ENCODE measurements at places on chromosomes 3 and 15. TPM values are rescaled to one million over a fixed set of nuclear protein-coding genes. Genes with fewer than 3 reads are reported as not detected.

- DNase-seq = no peak
These were observed 515 bp downstream of the EPHA6 start for GRCh38 chr3:96814651-96815567.

GRCh38 chr3:191105418-191105817, 93.6 kb upstream of the OSTN start:
- DNase-seq = no peak

MYO5C gene
- 1.2 TPM for polyA plus RNA-seq

GRCh38 chr3:197017003-197017402, 12.6 kb downstream of the MELTF start:
- no peak for DNase-seq

SOX2 gene
- polyA plus RNA-seq = not detected

ADAMTSL3 gene
- polyA plus RNA-seq = 0.02 TPM

GRCh38 chr3:123899300-123899865, 15.3 kb upstream of the MYLK start:
- peak; percentile 28 for DNase-seq

DNA sequence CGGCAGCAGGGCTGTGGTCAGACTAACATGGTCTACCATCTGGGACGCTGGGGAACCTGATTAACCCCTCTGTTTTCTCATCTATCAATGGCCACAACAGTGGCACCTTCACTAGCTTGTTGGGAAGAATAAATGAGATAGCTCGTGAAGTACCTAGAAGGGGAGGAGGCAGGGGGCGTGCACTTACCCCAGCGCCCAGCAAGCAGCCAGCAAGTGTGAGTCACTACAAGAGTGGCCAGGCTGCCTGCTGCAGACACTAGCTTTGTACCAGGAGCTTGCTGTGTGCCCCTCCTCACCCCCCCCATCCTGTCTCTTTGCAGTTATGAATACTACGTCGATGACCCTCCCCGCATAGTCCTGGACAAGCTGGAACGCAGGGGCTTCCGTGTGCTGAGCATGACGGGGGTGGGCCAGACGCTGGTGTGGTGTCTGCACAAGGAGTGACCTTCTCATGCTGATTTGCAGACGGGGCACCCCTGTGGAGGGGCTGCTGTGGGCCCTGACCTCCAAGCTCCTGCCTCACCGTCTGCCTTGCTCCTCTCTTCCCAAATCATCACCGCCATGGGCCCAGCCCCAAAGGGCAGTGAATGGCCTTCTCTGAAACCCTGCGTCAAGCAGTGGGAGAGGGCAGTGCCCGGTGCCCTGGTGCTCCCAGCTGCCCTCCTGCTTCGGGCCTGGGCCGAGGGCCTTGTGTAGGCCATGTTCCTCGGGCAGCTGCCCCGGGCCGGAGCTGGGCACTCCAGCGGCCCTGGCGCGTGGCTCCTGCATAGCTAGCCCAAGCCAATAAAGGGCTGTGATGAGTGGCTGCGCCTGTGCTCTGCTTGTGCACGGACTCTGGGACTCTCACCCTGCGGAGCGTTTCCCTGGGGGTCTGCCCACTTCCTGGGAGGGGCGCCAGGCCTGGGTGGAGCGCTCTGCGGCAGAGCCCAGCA, 2.6 kb upstream of the C15orf62 start:
- DNase-seq = no peak

- DNase-seq = peak; percentile 84
These were observed 16.9 kb downstream of the POPDC2 start for GRCh38 chr3:119643528-119643927.

- no peak for DNase-seq
These were observed 68.0 kb upstream of the WNT7A start for GRCh38 chr3:13947912-13948311.

VPS13C gene
- polyA plus RNA-seq = 6.2 TPM

DNA sequence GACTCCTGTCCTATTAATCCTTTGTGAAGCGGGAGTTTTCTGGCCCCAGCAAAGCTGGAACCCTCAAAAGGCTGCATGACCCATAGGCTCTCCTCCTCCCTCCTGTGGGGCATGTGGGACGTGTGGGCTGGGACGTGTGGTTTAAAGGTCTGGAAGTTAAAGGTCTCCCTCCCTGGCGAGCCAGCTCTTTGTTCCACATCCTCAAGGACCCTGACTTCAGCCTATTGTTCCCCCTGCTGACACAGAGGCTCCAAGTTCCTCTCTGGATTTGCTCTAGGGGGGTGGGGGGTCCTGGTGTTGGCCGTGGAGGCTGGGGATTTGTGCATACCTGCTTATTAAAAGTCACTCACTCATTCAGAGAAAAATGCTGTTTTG, 44.2 kb downstream of the SMAD6 start:
- DNase-seq = no peak

SPESP1 gene
- polyA plus RNA-seq = 12.8 TPM

- DNase-seq = no peak
These were observed 173.8 kb downstream of the ADAMTS17 start for GRCh38 chr15:100167884-100168375.

ATP1B3 gene
- 245 TPM for polyA plus RNA-seq

DNA sequence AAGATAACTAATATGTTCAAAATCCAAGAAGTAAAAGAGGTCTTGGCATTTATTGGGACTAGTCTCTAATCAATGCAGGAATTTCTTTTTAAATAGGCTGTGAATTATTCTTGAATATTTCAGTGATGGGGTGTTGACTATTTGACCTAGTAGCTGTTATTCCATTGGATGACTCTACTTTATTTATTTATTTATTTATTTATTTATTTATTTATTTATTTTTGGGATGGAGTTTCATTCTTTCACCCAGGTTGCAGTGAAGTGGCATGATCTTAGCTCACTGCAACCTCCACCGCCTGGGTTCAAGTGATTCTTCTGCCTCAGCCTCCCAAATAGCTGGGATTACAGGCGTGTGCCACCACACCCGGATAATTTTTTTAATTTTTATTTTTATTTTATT, 1227.8 kb downstream of the ZPLD1 start:
- DNase-seq = no peak

ARID3B gene
- 4.2 TPM for polyA plus RNA-seq

FANCD2OS gene
- not detected for polyA plus RNA-seq

DNA sequence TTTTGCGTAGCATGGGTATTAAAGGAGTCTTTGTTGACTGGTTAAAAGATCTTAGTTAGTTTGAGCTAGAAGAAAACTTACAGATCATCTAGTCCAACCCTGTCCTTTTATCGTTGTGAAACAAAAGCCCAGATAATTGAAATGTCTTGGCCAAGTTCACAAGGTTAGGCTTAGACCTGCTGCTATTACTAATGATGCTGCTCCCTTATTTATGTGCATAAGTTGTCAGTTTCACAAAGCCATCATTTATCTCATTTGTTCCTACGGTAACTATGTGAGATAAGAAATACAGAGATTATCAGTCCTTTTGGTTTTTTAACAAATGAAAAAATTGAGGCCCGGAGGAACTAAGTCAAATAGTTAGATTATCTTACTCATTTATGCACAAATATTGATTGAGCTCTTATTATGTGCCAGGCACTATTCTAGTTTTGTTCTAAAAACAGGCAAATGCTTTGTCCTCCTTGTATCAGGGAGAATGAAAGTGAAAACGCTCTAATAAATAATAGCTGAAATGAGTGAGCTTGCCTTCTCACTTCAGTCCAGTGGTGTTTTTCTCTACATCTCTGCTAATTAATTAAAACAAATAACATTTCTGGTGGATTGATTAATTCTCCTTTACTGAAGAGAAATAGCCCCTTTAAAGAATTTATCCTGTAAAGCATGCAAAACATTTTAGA, 49.1 kb upstream of the TPRG1 start:
- DNase-seq = no peak

GRCh38 chr3:152539191-152539764, 270.5 kb downstream of the MBNL1 start:
- no peak for DNase-seq

RETNLB gene
- not detected for polyA plus RNA-seq

- peak; percentile 67 for DNase-seq
These were observed 377.1 kb upstream of the TBL1XR1 start for GRCh38 chr3:177574222-177574856.

GRCh38 chr3:11778248-11778647, 68.4 kb downstream of the TAMM41 start:
- no peak for DNase-seq

- DNase-seq = no peak
These were observed 573.8 kb upstream of the NAALADL2 start for GRCh38 chr3:174285242-174285864.

GRCh38 chr3:129399895-129400357, 28.5 kb downstream of the EFCAB12 start:
- DNase-seq = peak; percentile 63

GOLGA6D gene
- polyA plus RNA-seq = not detected

GOLGA8T gene
- polyA plus RNA-seq = not detected

DNA sequence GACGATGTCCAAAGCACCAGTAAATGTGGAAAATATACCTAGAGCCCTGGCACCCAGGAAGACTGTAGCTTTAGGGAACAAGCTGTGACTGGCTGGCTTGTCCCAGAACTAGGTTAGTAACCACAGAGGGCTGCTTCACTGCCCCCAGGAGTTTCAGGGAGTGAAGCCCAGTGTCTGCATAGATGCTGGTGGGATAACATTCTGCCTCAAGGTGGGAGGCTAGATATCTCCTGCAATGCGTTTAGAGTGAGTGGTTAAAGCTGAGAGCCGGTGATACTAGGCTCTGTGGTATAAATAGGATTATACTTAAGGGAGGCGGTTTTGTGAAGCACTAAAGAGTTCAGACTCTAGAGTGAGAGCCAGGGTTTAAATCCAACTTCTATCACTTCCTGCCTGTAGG, 11.7 kb upstream of the CP start:
- DNase-seq = no peak

DNA sequence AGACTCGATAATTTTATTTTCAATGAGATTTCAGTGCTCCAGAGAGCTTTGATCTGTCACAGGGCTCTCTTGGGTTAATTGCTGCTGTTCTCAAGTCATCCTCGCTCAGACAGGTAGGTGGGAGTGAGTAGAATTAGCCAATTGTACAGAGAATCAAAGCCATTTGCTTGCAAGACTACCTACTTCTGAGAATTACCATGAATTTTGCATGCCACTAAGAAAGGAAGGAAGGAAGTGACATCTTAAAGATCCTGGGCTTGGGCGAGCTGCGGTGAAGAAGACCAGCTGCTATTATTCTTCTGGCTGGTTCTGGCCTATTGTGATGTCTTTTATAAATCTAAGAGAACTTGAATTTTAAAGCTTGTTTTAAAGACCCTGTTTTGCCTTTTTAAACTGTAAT, 154.1 kb upstream of the LPP start:
- no peak for DNase-seq

GRCh38 chr3:134852893-134853351, 57.9 kb downstream of the EPHB1 start:
- no peak for DNase-seq

GRCh38 chr3:184377374-184377773, 633 bp downstream of the THPO start:
- no peak for DNase-seq

Data from mammary epithelial cell (primary cell).